Neuronal stem cell (in vitro differentiated cells): ENCODE measurements at places on chromosomes 16 and 17.

- no peaks in the 10 kb centered on the region for H3K4me1 ChIP-seq
- H3K36me3 ChIP-seq, result no peaks in the 10 kb centered on the region
- no peak overlapping the region for H3K27ac ChIP-seq
- no peak for DNase-seq
- no peaks in the 10 kb centered on the region for H3K27me3 ChIP-seq
These were observed 200.0 kb upstream of the CDH5 start for GRCh38 chr16:66166490-66166889.

DNA sequence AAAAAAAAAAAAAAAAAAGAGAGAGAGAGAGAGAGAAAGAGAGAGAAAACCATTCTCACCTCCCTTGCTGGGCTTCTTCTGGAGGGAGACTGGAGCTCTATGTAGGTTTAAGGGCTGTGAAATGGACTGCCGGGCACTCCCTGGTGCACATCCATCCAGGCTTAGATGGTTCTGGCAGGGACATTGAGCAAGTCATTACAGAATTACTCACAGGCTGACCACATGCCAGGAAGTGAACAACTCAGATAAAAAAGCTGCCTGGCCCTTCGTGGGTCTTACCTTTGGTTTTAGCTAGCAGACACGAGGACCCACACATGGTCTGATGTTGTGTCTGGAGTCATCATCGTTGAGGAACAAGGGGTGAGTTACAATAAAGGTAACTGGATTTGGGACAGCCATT is 847.4 kb upstream of the EEF2KMT start:
- no peak overlapping the region for H3K4me3 ChIP-seq
- no peaks in the 10 kb centered on the region for H3K4me1 ChIP-seq
- no peaks in the 10 kb centered on the region for H3K27me3 ChIP-seq
- no peak for DNase-seq
- H3K27ac ChIP-seq, result no peak overlapping the region

- H3K4me3 ChIP-seq, result no peak overlapping the region
- peaks cover 89% of the 10 kb centered on the region for H3K36me3 ChIP-seq
- DNase-seq, result no peak
- no peaks in the 10 kb centered on the region for H3K4me1 ChIP-seq
- no peak overlapping the region for H3K27ac ChIP-seq
- no peaks in the 10 kb centered on the region for H3K27me3 ChIP-seq
These were observed 21.0 kb downstream of the PMM2 start for GRCh38 chr16:8818504-8819270.

- no peak for DNase-seq
- no peak overlapping the region for H3K27ac ChIP-seq
- H3K36me3 ChIP-seq, result no peaks in the 10 kb centered on the region
- H3K4me3 ChIP-seq, result no peak overlapping the region
- no peaks in the 10 kb centered on the region for H3K27me3 ChIP-seq
- no peaks in the 10 kb centered on the region for H3K4me1 ChIP-seq
These were observed 287.2 kb upstream of the HSBP1 start for GRCh38 chr16:83520596-83520995.

DNA sequence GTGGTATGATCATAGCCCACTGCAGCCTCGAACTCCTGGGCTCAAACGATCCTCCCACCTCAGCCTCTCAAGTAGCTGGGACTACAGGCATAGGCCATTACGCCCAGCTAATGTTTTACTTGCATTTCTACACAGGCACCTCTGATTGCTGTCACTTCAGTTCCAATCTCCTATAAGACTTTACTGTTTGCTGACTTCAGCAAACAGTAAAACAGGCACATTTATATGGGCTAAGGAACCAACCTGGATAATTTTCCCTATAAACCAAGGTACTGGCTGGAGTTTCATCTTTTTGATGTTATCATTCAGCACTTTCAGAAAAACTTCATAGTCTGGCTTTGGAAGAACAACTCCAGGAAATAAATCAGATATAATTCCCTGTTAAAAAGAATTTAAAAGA is 114.2 kb downstream of the DNAH3 start:
- no peaks in the 10 kb centered on the region for H3K4me1 ChIP-seq
- no peak for DNase-seq
- H3K4me3 ChIP-seq, result no peak overlapping the region
- no peak overlapping the region for H3K27ac ChIP-seq
- no peaks in the 10 kb centered on the region for H3K36me3 ChIP-seq
- no peaks in the 10 kb centered on the region for H3K27me3 ChIP-seq

DNA sequence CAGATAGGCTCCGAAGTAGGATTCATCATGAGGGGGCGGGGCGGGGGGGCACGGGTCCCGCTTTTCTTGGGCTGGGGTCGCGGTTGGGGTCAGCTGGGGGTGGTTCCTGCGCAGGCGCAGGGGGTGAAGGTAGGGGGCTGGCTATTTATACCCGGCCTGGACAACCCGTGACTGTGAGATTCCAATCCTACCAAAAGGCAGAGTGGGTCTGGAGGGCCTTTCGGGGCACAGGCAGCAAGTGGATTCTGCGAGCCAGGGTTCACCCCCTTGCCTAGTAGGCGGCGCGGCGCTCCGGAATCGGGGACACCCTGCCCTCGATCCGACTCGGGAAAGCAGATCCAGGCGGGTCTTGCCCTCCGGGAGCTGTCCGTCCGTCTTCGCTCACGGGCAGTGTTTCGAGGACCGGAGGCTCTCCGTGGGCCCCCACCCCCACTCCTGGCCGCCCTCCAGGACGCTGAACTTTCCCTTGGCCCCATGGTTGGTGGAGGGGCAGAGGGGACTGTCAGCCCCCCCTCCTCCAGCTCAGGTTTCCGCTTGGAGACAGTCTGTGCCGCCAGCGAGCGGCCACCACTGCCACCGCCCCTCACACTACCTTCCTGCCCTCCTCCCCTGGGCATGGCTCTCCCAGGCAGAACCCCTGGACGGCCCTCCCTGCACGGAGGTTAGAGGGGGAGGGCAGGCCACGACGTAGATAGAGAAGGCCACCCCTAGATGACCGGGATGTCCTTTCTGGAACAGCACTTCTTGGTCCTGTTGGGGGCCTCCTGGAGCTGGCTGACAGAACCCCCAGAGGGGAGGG is 634 bp downstream of the SLC2A4 start:
- no peak overlapping the region for H3K27ac ChIP-seq
- peaks cover 9% of the 10 kb centered on the region for H3K4me1 ChIP-seq
- H3K4me3 ChIP-seq, result peak overlapping the region; percentile 68
- H3K27me3 ChIP-seq, result peaks cover 18% of the 10 kb centered on the region
- peaks cover 7% of the 10 kb centered on the region for H3K36me3 ChIP-seq

DNA sequence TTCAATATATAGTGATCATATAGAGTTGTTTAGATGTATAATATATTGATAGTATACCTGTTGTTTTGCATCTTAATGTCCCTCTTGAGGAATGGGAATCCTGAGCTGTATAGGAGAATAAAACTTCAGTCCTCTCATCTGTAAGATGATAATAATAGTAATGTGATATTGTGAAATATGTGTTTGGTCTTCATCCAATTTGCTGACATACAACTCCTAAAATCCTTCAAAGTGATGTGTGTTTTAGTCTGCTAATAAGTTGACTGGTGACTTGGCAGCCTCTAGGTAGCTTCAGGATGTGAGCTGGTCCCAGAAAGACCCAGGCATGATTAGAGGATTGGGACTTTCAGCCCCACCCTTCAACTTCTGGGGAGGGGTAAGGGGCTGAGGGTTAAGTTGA is 22.8 kb upstream of the NFAT5 start:
- H3K36me3 ChIP-seq, result no peaks in the 10 kb centered on the region
- no peaks in the 10 kb centered on the region for H3K27me3 ChIP-seq
- no peak overlapping the region for H3K4me3 ChIP-seq
- no peak overlapping the region for H3K27ac ChIP-seq
- DNase-seq, result no peak
- H3K4me1 ChIP-seq, result no peaks in the 10 kb centered on the region

DNA sequence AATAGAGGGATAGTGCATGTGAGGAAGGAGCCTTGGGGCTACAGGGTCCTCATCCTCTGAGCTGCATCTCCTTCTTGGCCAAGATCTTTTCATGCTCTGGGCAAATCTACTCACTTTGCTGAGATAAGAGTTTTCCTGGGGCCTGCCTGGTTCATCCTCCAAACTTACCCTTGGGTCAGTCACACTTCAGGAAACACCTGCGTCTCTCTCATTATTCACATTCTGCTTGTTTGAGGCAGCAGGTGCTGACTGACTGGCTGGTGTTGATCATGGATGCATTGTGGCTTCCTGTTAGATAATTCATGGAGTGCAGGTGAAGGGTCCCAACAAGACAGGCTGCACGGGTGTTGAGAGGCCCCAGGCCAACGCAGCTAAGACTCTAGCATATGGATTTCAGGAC is 162.6 kb downstream of the SALL1 start:
- H3K4me3 ChIP-seq, result no peak overlapping the region
- no peak for DNase-seq
- no peaks in the 10 kb centered on the region for H3K4me1 ChIP-seq
- H3K36me3 ChIP-seq, result no peaks in the 10 kb centered on the region
- H3K27ac ChIP-seq, result no peak overlapping the region

DNA sequence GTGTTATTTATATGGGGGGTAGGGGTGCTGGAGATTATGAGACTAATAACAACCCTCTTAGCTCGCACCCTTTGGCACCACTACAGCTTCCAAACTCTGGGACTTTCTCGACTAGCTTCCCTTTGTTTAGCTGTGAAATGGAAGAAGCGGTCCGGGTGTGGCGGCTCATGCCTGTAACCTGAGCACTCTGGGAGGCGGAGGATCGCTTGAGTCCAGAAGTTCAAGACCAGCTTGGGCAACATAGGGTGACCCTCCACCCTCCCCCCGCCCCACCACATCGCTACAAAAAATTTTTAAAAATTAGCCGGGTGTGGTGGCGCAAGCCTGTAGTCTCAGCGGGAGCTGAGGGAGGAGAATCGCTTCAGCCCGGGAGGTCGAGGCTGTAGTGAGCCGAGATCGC is 814 bp upstream of the CDH3 start:
- peaks cover 17% of the 10 kb centered on the region for H3K27me3 ChIP-seq
- H3K36me3 ChIP-seq, result no peaks in the 10 kb centered on the region
- no peak for DNase-seq
- H3K27ac ChIP-seq, result no peak overlapping the region

- no peak overlapping the region for H3K27ac ChIP-seq
- peaks cover 4% of the 10 kb centered on the region for H3K27me3 ChIP-seq
- H3K36me3 ChIP-seq, result no peaks in the 10 kb centered on the region
- H3K4me1 ChIP-seq, result peaks cover 6% of the 10 kb centered on the region
These were observed 26.5 kb upstream of the ITGAX start for GRCh38 chr16:31328322-31329052.

- peaks cover 2% of the 10 kb centered on the region for H3K4me1 ChIP-seq
- no peaks in the 10 kb centered on the region for H3K27me3 ChIP-seq
- H3K36me3 ChIP-seq, result no peaks in the 10 kb centered on the region
- no peak for DNase-seq
- no peak overlapping the region for H3K4me3 ChIP-seq
These were observed 6.5 kb upstream of the TAOK1 start for GRCh38 chr17:29383686-29384085.

DNA sequence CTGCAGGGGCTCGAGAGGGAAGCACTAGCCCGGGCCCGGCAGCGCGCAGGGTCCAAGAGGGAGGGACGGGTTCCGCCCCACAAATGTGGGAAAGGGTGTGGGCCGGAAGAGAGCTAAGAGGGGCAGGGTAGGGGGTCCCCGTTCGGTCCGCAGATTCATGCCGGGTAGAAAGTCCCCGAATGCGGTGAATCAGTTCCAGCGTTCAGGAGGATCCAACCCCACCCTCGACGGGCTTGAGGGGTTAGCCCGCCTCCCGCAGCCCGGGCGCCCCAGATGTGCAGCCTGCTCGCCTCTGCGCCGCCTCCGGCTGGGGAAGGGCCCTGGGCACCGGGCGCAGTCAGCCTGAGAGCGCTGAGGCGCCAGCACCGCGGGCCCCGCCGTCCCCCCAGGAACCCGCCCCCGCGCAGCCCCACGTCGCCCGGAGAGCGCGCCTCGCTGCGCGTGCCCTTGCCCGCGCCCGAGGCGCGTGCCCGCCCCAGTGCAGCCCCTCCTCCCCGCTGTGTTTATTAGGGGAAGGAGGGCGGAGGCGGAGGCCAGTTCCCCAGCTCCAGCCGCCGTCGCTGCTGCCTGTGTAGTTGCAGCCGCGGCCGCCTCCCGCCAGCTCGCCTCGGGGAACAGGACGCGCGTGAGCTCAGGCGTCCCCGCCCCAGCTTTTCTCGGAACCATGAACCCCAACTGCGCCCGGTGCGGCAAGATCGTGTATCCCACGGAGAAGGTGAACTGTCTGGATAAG is at the start of gene LASP1:
LASP1 (plus strand) TSS at position 533 of the 733 bp plus-strand sequence; CDS start at position 665, 132 bp downstream.
- peaks cover 16% of the 10 kb centered on the region for H3K4me1 ChIP-seq
- DNase-seq, result peak; percentile 83
- peak within 1 kb of the TSS; percentile 98 for H3K4me3 ChIP-seq

DNA sequence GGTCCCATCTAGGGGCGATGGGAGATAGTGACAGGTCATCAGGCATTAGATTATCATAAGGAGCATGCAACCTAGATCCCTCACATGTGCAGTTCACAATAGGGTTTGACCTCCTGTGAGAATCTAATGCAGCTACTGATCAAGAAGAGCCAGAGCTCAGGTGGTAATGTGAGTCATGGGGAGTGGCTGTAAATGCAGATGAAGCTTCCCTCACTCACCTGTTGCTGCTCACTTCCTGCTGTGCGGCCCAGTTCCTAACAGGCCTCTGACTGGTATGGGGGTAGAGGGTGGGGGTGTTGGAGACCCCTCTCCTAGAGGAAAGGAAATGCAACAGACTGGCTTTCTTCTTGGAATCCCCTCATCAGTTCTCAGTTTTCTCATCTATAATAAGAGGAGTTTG is 131.4 kb downstream of the CA10 start:
- H3K4me1 ChIP-seq, result no peaks in the 10 kb centered on the region
- H3K27me3 ChIP-seq, result no peaks in the 10 kb centered on the region
- no peak for DNase-seq
- H3K4me3 ChIP-seq, result no peak overlapping the region

DNA sequence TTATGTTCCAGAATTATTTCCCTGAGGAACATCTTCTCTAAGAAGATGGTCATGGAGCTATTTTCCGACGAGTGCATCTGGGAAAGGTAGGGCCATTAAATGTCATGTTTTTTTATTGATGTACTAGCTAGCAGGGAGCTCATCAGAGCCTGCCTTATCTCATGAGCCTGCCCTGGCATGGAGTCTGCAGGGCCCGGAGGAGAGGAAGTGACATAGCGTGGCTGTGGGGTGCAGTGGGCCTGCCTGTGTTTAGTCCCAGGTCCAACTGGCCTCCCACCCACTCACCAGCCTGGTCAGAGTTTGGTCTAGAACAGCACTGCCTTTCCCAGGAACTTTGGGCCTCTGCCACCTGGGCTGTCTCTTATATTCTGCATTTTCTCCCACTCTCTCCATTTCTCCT is 389.8 kb downstream of the SNX29 start:
- no peaks in the 10 kb centered on the region for H3K36me3 ChIP-seq
- H3K27ac ChIP-seq, result no peak overlapping the region
- DNase-seq, result no peak
- no peaks in the 10 kb centered on the region for H3K27me3 ChIP-seq
- H3K4me3 ChIP-seq, result no peak overlapping the region

GRCh38 chr16:87054856-87055255 is 262.3 kb downstream of the C16orf95 start:
- no peaks in the 10 kb centered on the region for H3K4me1 ChIP-seq
- H3K4me3 ChIP-seq, result no peak overlapping the region
- no peak overlapping the region for H3K27ac ChIP-seq
- H3K27me3 ChIP-seq, result peaks cover 5% of the 10 kb centered on the region
- DNase-seq, result no peak
- no peaks in the 10 kb centered on the region for H3K36me3 ChIP-seq
